ENCODE measurements at places on chromosomes 1 and 21.

DNA sequence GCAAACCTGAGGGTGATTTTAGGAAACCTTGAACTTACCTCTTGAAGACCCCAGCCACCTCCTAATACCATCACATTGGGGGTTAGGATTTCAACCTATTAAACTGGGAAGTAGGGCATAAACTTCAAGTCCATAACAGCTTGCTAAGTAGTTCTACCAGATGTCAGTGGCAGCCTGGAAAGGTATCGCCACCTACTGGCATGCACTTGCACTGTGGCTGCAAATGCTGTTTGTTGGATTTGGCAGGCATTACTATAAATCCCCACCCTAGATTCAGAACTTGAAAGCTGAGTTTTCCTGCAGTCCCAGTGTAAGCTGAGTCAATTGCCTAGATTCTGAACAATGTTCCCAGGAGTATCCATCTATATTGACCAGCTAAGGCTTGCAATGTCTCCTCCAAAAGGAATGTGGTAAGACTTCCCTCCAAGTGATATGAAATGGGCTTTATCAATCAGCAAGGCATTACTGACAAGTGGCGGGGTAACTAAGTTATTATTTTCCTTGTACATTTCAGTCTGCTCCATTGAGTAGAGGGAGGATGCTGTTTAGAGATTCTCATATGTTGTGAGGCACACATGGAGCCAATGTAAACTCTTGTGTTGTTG lies 474.5 kb downstream of the PTPRC start:
- DNase-seq, result peak; percentile 30

GRCh38 chr1:230858918-230859729 lies 9.2 kb downstream of the C1orf198 start:
- no peak for DNase-seq

DNA sequence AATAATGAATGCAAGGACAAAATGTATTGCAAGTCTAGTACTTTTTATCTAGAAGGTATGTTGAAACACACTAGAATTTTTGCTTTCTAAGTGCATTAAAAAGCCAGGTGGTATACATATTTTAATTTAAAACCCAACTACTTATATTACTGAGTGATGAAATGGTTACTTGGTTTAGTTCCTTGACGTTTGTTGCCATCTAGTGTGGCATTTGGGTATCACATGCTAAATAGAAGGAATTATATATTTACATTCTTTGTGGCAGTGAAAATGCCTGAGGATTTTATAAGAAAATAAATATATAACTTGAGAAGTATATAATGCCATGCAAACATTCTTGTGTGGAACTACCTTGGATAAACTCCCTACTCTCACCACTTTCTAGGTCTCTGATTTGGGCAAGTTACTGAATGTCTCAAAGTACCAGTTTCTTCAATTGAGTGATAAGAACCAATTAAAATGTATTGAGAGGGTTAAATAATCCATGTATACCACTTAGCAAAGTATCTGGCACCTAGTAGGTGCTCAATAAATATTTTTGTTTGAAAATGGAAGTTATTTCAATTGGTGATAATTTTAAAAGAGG lies 69.6 kb downstream of the SDCCAG8 start:
- peak; percentile 2 for DNase-seq

- no peak for DNase-seq
Measured at GRCh38 chr1:230760360-230760827, 13.2 kb downstream of the CAPN9 start.

DNA sequence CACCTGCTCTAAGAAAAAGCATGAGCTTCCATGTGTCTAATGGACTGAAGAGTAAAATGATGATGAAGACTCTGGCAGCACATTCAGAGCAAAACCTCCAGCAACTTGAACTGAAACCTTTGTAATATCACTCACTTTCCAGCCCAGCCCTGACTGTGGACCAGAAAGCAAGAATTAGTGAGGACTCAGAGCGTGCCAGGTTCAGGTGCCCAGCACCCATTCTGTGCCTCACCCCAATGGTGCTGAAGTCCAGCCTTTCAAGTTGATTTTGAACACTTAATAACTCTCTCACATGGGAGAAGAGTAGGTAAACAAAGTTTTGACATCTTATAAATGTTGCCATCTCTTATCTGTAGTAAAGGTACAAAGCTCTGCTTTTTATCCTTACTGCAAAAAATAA lies 350.0 kb downstream of the KCNH1 start:
- no peak for DNase-seq

DNA sequence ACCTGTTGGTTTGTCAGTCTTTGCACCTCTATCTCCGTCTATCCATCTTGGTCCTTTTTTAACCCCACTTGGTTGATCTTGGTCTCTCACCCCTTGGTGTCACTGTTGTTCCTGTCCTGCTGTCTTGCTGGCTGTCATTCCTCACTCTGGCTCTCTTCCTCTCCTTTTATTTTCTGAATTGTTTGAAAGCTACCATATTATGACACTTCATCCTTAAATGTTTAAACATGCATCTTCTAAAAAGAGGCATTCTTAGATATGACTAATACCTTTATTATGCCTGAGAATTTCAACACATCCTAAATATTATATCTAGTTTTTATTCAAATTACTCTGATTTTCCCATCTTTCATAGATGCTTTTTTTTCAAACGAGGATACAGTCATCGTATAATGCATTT lies 37.0 kb downstream of the BACH1 start:
- no peak for DNase-seq

DNA sequence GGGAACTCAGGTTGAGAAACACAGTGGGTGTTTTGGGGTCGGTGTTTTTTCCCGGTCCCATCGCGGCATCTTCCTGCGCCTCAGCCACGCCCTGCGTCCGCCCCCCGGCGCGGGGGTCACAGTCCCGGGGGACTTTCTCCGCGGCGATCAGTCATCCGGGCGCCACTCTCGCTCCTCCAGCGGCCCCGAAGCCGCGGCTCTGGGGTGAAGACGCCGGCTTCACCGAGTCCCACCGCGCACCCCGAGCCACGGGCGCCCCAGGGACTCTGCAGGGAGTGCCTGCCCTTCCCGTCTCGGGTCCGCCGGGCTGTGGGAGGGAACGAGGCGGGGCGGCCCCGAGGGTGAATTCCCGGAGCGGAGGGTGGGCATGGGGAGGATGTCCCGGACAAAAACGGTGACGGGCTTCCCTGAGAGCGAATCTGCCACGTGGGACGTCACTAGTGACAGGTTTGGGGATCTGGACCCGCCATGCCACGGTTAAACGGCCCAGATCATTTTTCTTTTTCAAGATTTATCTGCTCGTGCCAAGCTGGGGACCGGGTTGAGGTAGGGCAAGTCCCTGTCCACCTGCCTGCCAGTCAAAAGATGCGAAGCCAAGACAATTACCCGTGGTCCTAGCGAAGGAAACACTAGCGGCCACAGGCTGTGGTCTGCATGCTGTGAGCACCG lies 717 bp upstream of the BATF3 start:
- DNase-seq, result peak; percentile 65

GRCh38 chr1:35932941-35933340 lies 2.0 kb downstream of the AGO3 start:
- DNase-seq, result no peak

- DNase-seq, result no peak
Measured at GRCh38 chr1:32719681-32720275, 17.2 kb upstream of the SYNC start.

Data from activated naive CD8-positive, alpha-beta T cell treated with anti-CD3 and anti-CD28 coated beads, Interleukin-2, amount 50 U/mL, for 16 hours (primary cell).